ENCODE measurements at places on chromosomes 5 and 9.

GRCh38 chr9:7234144-7234543 is 476.4 kb downstream of the KDM4C start:
- ATAC-seq: no peak

DNA sequence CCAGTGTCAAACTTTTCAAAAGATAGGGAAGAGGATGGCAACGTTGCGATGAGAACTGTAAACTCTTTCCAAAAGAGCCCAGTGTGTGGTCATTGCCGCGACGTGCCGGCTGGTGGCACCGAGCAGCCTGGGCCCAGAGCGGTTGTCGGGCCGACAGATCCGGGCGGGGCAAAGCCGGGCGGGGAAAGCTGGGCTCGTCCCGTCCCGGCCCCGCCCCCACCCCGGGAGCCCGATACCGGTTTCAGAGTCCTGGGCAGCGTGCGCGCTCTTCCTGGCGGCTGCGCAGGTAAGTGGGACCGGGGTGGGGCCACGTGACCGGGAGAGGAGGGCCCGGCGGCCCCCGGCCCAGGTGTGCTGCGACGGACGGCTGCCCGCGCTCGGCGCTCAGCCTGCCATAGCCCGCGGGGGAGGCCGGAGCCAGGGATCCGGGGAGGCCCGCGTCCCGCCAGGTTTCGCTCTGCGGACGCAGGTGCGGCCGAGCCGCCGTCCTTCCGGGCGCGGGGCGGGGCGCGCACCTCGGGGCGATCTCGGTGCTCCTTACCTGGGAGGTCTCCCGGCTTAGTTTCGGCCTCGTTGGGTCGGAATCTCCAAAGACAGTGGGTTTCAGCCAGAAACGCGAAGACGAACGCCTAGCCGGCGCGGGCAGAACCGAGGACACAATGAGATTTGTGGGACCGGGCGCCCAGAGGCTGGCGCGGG is at the start of gene MARVELD2:
Gene MARVELD2 (plus strand): TSS at position 232 of the 699 bp plus-strand sequence. CDS start 4,270 bp downstream, outside the sequence.
- peak; percentile 84 for ATAC-seq

- no peak for ATAC-seq
Measured at GRCh38 chr5:52199833-52200232, 587.9 kb upstream of the ITGA1 start.

DNA sequence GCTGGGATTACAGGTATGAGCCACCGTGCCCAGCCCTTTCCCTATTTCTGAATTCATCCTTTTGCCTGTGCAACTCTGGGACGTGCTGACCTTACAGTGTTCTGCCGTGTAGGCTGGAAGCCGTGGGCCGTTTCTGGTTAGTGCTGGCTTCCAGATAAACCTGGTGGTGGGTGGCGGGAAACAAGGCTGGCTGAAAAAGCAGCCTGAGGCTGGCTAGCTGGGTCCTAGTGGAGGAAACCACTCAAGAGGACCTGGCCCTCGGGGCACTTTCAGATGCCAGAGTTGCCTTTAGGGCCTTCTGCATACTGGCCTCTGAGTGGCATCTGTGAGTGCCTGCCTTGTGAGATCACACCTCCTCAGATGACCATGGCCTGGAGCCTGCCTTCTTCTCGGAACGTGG is 26.9 kb downstream of the GALNT12 start:
- ATAC-seq: no peak

DNA sequence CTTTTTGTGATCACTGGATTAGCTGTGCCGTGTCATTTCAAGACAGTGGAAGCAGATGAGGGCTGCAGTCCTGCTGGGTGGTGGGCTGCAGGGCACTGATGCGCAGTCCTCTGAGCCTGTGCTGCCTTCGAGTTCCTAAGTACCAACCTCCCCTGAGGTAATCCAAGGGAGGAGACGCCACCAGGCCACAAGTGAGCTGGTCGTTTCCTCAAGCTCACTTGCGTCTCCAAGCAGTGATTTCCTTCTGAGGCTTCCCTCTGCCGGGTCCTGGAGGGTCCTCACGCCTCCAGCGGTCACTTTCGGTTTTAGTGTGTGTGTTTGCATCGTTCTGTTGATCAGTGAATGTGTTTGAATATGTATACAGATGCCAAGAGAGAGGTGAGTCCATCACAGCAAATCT is 115.7 kb downstream of the TRIO start:
- no peak for ATAC-seq

DNA sequence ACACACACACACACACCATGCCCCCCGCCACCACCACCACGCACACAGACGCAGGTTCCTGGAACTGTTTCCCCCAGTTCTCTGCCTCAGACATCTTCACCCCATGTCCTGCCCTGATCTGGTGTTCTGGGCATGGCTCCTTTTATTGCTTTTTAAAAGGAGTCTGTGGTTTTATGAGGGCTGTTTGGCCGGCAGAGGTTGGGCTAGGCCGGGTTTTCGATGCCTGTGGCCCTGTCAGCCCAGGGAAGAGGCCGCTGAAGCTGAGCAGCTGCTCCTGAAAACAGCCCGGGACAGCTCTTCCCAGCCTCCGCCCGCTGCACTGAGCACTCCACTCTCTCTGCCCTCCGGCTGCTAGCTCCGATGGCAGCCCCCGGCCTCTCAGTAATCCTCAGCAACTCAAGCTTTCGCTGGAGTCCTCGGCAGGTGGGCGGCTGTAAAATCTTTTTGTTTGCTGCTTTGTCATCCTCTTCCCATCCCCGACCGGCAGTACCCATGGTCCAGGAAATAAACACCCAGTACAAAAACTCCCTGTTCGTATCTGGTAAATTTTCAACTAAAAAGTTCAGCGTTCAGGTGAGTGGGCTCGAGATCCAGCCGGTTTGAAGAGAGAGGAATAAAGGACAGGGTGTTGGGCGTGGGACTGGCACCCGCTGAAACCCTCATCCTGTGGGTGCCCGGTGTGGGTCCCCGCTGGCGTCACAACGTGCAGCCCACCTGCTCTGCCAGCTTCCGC is 103.0 kb upstream of the ERCC6L2 start:
- ATAC-seq: peak; percentile 75

DNA sequence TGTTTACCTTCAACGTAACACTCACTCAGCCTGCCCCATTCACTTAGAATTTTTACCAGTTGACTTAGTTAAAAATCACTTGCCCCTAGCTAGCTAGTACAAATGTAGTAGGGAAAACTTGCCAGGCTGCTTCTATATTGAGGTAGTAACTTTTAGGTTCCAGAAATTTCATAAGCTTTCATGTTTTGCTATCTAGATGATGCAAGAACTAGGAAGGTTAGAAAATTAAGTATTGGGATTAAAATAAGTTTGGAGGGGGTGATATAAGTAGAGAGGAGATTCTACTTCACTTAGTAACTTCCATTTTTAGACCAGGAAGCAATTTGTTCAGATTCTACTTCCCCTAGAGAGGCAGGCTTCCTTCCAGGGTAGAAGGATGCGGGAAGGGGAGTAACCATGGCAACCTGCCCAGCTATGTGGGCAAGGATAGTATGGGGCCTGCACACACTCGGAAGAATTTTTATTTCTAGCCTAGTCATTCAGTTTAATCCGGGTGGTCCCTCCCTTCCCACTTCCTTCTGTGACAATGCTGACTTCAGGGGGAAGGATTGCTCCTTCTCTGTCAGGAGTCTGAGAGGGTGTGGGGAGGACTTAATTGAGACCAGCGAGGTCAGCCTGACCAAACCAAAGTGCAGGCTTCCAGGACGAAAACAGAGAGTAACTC is 4.2 kb downstream of the DAB2 start:
- ATAC-seq: peak; percentile 54

DNA sequence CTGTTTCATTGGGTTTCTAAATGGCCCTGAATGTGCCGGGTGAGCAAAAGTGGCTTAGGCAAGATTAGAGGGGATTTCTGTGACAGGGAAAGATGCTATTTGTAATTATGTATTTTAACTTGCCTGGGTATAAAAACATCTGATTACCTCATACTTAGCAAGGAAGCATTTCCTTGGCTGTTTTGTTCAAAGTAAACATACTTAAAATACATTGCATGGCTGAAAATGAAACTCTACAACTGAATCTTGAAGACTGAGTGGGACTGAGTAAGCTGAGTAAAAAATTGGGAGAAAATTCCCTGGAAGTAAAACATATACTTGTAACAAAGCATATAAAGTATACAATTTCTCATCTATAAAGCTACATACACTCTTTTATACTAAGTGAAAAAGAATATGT is 197.5 kb downstream of the IRX1 start:
- ATAC-seq: no peak

DNA sequence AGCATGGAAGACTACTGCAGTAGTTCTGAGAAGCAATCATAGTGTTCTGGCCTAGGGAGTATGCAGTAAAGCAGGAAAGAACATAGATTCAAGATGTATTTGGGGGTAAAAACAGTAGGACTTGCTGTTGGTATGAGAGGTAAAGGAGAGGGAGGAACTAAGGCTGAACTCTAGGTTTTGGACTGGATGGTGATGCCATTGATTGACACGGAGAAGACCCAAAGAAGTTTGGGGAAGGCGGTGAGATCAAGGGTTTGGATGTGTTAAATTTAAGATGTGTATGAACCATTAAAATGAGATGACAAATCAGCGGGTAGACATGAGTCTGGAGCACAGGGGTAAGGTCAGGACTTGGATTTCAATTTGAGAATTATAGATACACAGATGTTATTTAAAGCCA is 2.0 kb upstream of the CDC37L1 start:
- ATAC-seq: no peak

DNA sequence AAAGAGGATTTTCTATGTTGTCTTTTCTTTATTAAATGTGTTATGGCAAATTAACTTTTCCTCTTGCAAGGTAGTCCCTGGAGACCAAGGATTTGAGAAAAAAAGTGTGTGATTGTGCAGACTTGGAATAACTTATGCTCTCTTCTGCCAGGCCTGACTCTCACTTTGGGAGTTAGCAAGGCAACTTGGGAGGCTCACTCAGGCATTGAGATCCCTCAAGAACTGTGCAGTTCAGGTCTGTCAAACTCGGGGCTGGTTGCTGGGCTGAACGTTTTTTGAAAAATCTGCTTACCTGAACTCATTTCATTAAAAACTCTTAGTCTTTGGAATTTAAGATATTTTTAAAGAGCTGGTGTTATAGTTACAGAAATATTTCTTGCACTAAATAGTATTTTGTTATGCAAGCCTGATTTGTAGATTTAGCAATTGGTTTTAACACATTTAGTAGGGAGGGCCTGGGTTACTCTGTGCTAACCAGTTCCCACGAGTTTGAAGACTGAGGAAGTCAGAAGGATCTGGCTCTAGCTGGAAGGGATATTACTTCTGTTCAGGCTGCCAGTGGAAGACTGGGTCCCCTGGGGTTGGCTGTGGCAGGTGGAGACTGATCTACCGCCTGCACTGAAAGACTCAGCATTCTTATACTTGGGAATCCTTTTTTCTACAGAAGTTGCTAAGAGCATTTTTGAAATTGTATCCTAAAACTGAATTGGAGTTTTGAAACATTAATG is 150.4 kb upstream of the PCSK5 start:
- ATAC-seq: peak; percentile 70

GRCh38 chr5:115343855-115344254 is 47.4 kb upstream of the CCDC112 start:
- peak; percentile 74 for ATAC-seq

GRCh38 chr9:82820186-82820585 is 242.8 kb downstream of the RASEF start:
- no peak for ATAC-seq

DNA sequence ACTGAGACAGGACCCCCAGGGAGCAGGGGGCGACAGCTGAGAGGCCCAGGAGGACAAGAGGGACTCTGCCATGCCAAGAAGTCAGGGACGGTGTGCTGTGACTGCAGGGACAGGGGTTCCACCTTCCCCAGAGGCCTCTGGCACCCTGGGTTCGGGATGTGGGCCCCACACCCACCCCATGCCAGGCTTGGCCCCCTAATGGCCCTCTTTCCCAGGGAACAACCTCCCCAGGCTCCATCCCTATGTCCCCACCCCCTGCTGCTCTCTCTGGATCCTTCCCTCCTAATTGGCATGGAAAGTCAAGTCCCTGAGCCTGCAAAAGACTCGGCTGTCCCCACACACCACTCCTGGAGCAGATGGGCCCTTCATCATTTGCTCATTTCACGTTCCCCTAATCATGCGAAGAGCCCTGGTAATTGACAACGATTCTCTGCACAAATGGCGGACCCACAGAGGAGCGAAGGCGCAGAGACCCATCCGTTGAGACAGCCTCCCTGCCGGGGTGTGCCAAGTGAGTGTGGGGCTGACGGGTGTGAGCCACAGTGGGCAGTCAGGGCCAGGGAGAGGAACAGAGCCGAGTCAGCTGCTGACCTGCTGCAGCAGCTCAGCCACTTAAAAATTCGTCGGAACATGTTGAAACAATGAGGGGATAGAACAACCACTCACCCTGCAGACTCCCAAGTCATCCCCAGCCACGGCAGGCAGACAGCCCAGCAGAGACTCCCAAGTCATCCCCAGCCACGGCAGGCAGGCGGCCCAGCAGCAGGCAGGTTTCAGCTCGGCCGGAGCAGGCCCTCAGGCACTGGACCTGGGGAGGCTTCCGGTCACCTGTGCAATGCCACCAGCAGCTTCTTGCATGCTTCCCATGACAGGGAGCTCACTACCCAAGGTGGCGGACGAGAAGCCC is 109.0 kb downstream of the VAV2 start:
- no peak for ATAC-seq

GRCh38 chr5:10063997-10064396 is 185.7 kb downstream of the ATPSCKMT start:
- no peak for ATAC-seq

DNA sequence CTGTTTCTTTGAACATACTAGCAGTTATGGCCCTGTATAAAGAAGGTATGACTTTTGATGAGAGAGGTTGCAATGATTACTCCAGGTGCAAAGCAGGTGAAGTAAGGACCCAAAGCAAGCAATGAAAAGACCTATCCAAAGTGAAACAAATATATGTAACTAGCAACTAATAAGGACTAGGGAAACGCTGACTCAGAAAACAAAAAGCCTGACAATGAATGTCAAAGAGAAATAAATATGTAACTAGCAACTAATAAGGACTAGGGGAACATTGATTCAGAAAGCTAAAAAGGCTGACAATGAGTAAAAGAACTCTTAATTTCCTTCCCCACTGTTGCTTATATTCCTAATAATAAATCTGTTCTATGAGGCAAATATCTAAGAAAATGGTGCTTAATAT is 43.1 kb downstream of the HMGCR start:
- no peak for ATAC-seq

DNA sequence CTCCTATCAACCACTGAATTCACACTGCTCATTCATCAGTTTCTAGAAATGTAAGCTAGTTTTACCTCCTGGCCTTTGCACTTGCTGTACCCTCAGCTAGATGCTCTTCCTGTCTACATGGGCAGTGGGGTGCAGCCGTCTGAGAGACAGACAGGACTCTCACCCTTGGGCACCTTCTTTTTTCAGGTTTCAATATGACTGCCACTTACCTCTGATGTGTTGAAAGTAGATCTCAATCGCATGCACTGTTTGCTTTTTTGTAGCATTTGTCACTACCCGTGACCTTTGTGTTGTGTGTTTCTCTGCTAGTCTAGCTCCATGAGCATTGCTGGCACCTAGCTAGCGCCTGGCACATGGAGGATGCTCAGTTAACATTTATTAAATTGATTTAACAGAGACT is 403.1 kb upstream of the TRPC7 start:
- no peak for ATAC-seq

GRCh38 chr9:18010492-18010891 is 431.6 kb downstream of the SH3GL2 start:
- no peak for ATAC-seq

- ATAC-seq: no peak
Measured at GRCh38 chr5:168424594-168425323, 61.5 kb upstream of the RARS1 start.

- no peak for ATAC-seq
Measured at GRCh38 chr9:26781906-26782305, 110.7 kb downstream of the CAAP1 start.

GRCh38 chr5:141001446-141001843 is 35.2 kb downstream of the PCDHAC2 start:
- ATAC-seq: no peak

Data from gastroesophageal sphincter (tissue), 4 donors.